Mesothelial cell of epicardium (in vitro differentiated cells): ENCODE measurements at places on chromosomes 7 and 10. TPM values are rescaled to one million over a fixed set of nuclear protein-coding genes. Genes with fewer than 3 reads are reported as not detected.

Gene ZNF735
- total RNA-seq, result not detected in 3 replicates

Gene AKR1C8
- not detected in 3 replicates for total RNA-seq

Gene CYP3A7
- total RNA-seq, result 0.33 TPM in 1 of 3 replicates, not detected in the others

Gene TDRD1
- total RNA-seq, result not detected in 3 replicates

Gene LBX1
- total RNA-seq, result not detected in 3 replicates

Gene TMEM178B
- total RNA-seq, result 0.11 to 0.31 TPM (median 0.16 TPM) in 3 replicates

Gene CALU
- 193 to 199 TPM (median 194 TPM) in 3 replicates for total RNA-seq

Gene ZNF239
- 8.9 to 9.5 TPM (median 9.2 TPM) in 3 replicates for total RNA-seq

Gene RNF148
- total RNA-seq, result 0.18 TPM in 1 of 3 replicates, not detected in the others

Gene CYP3A5
- total RNA-seq, result 9.0 to 10.1 TPM (median 9.2 TPM) in 3 replicates

Gene HSPA12A
- total RNA-seq, result 10.7 to 13.7 TPM (median 11.8 TPM) in 3 replicates

Gene ADAMTS14
- 3.2 to 4.1 TPM (median 3.9 TPM) in 3 replicates for total RNA-seq

Gene C10orf105
- 0.11 to 0.25 TPM (median 0.18 TPM) in 3 replicates for total RNA-seq

Gene EIF5AL1
- total RNA-seq, result 0.07 TPM in 2 of 3 replicates, not detected in the other

Gene ZNF853
- total RNA-seq, result 22.7 to 23.5 TPM (median 22.9 TPM) in 3 replicates

Gene RADIL
- total RNA-seq, result 3.3 to 4.2 TPM (median 4.0 TPM) in 3 replicates

Gene PRLHR
- not detected in 3 replicates for total RNA-seq

Gene LRRTM3
- 4.6 to 5.6 TPM (median 5.2 TPM) in 3 replicates for total RNA-seq

Gene A1CF
- total RNA-seq, result 0.07 to 0.20 TPM in 2 of 3 replicates, not detected in the other

Gene CTNNA3
- total RNA-seq, result 14.2 to 17.6 TPM (median 14.2 TPM) in 3 replicates

Gene GNAI1
- 50.0 to 61.1 TPM (median 54.4 TPM) in 3 replicates for total RNA-seq

Gene IKZF1
- total RNA-seq, result 1.7 to 2.5 TPM (median 1.8 TPM) in 3 replicates

Gene NXPH1
- not detected in 3 replicates for total RNA-seq
